NB4 (cell line): ENCODE measurements at places on chromosomes 5 and 9.

DNA sequence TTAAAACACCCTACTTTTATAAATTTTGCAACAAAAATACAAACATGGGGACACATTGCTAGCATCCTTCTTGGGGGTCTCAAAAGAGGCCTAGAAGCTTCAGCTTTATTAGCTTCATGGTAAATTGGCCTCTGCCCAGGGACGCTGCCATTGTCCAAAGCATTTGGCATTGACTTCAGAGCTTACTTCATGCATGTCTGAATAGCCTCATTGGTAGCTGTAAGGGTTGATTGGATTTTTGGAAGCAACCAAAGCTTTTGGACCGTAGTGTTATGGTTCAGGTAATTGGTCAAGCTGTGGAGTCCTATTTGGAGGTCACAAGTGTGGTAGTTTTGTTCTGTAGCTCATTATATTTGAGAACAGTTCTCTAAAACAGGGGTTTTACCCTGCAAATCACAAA lies 411.7 kb upstream of the SLC24A2 start:
- no peak for DNase-seq

GRCh38 chr5:39486790-39487189 lies 62.0 kb upstream of the DAB2 start:
- no peak for DNase-seq

DNA sequence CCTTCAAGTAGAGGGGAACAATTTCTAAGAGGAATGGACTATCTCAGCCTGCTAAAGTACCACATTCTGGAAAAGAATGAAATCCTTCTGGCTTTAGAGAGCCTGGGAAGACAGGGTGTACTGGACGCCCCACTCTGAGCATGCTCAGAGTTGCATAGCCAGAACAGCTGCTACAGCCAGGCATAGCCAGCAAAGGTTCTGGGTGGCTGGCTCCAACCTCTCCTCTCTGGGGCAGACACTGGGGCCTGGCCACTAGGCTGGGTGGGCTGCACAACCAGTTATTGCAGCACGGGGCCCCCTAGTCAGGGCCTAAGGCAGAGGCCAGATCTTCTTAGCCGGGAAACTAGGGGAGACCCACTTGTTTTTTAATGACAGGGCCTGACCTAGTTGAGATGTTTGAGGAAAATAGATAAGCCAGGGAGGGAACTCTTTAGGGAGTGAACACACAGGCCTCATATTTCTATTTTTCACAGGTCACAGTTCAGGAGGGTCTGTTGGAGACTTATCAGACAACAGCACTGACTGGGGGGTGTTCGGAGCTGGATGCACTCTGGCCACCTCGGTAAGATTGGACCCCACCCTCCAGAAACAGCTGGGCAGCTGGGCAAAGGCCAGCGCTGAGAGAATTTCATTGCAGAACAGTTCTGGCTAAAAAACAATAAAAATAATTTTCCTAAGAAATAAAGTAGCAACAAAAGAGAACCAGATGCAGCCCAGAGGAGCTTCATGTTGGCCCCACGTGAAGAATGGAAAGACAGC lies 142.9 kb downstream of the LPAR1 start:
- no peak for DNase-seq

DNA sequence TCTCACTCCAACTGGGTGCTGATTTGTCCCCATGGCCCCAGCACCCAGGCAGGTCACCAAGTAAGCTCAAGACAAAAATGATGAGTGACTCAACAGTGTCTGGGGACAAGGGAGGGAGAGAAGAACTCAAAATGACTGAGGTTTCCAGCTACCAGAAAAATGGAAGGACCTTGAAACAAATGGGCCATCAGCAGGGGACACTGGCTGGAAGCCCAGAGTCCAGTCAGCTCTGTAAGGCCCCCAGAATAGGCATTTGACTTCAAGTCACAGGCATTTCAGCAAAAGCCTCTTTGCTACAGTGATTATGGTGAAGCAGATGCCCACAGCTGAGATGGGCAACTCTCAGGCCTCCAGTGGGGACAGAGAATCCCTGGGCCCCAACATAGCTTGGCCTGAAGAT lies 139.0 kb upstream of the GABRP start:
- no peak for DNase-seq

- DNase-seq, result no peak
Observed at GRCh38 chr9:78239506-78239905, 3.6 kb downstream of the CEP78 start.

DNA sequence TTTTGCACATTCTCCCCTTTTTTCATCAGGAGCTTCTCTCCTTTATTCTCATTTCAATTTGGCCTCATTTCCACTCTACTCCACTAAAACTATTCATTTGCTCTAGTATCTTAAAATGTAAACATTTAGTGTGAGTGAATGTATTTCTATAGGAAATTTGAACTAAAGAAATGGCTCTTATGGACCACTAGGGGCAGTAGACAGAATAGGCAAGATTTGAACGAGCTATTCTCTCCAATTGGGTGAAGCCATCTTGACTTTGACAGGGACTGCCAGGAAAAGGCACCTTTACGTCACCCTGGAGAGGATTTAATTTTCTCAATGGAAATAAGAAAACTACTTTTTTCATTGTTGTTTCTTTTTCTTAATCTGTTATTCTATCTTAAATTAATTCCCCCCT lies 666.3 kb downstream of the DNAH5 start:
- DNase-seq, result peak; percentile 11

- no peak for DNase-seq
Observed at GRCh38 chr5:38099205-38100168, 158.9 kb upstream of the EGFLAM start.

DNA sequence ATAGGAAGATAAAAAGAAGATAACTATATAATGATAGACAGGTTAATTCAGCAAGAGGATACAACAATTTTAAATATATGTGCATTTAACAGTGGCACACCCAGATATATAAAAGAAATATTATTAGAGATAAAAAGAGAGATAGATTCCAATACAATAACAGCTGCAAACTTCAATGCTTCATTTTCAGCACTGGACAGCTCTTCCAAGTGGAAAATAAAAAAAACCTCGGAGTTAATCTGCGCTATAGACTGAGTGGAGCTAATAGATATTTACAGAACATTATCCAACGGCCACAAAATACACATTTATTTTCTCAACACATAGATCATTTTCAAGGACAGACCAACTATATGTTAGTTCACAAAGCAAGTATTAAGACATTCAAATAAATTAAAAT lies 1229.5 kb upstream of the CDH6 start:
- no peak for DNase-seq

- peak; percentile 28 for DNase-seq
Observed at GRCh38 chr5:42858031-42858643, 46.4 kb upstream of the SELENOP start.

DNA sequence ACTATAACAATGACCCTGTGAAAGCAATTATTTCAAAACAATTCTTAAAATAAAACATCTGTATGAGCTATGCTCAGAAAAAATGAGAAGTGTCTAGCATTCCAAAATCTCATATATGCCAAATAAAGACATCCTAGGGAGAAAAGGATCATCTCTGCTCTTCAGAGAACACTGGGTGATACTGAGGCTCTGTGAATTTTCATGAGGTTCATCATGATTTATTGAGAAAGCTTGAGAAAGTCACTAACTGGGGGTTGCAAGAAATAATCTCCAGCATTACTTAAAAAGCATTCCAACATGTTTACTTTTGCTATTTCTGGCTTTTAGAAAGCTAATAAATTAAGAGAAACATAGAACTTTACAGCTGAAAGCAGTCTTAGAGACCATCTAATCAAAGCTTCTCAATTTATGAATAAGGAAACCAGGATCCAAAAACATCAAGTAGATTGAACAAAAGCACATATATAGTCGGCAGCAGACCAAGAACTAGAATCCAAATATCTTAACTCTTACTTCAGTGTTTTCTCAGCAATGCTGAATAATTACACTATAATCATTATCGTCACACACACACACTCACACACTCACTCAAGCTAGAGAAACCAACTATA lies 372.8 kb downstream of the NR2F1-AS1 start:
- DNase-seq, result no peak

DNA sequence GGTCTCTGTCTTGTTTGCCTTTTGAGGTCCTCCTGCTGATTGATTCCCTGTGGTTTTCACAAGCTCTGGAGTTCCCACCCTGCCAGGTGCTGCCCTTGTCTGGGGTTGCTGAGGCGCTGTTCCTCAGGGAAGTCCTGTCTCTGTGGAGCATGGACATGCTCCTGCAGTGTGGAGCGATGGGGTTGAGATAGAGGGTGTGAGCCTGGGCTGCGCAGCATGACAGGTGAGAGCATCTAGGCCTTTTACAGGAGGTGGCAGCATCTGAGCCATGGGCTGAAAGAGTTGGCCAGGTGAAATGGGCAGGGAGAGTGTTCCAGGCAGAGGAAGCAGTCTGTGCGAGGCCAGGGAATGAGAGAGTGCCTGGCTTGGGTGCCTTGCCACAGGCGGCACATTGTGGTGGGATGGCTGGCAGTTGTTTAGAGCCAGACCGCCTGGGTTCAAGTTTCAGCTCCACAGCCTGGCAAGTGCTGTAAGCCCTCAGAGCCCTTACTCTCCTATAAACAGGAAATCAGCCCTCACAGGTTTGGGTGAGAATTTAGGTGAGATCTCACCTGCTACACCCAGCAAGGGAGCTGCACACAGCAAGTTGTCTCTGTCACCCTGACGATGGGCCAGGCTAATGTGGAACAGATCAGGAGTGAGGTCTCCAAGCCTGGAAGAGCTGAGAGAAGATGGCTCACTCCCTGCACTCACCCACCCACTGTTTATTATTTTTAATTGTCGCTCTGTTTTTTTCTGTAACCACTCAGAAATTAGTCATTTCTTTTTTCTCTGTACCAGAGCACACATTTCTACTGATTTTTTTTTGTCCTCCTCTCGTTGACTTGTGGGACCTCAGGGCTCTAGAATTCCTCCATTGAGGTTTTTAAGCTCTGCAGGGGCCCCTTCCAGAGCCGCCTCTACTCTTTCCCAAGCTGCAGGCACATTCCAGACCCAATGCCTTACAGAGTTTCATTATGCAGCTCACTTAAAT lies 19.6 kb downstream of the TCOF1 start:
- no peak for DNase-seq

- DNase-seq, result no peak
Observed at GRCh38 chr5:113017881-113018635, 41.5 kb downstream of the DCP2 start.

DNA sequence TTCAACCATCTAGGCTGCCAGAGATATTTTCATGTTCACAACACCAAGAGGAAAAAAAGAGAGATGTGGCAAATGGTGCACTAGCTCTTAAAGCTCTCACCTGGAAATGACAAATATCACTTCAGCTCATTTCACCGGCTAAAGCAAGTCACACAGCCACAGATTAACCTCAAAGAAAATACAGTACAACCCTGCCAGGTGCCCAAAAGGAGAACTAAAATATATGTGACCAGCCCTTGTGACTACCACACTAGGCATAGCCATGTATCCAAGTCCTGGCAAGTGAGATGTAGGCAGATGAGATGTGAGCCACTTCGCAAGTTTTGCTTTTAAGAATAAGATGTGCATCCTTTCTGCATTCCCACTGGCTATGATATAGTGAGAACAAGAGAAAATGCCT lies 41.4 kb downstream of the AGTPBP1 start:
- no peak for DNase-seq

DNA sequence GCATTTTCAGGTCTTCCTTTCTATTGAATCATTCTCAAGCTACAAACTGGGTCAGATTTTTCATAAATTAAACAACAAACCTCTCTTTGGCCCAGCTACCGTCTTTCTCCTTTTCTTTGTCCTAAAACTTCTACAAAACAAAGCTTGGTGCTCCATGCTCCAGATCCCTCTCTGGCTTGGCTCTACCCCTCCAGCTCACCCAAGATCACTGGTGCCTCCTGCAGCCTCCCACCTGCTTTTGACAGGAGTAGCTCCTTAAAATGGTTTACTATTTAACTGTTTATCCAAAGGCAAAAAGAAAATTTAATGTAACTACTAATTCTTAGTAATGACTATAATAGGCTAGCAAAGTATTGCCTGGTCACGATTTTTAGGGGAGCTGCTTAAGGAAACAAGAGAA lies 10.7 kb upstream of the SERINC5 start:
- DNase-seq, result no peak

DNA sequence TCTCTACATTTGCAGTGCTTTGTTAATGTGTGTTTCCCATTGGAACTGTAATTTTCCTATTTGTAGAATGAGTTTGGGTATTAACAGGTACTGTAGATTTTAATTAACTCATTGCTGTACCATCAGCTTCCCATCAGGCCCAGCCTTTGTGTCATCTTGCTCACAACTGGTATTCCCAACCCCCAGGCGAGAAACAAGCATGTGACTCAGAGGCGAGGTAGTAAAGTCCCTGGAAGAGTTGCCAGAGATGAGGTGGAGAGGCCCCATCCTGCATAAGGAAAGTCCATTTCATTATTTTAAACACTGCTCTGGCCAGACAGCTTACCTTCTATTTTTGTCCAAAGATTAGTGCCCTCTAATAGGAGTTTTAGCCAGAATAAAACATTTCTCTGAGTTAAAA lies 29.9 kb downstream of the ADCY2 start:
- no peak for DNase-seq

GRCh38 chr9:76269789-76270188 lies 124.4 kb downstream of the RFK start:
- DNase-seq, result no peak

DNA sequence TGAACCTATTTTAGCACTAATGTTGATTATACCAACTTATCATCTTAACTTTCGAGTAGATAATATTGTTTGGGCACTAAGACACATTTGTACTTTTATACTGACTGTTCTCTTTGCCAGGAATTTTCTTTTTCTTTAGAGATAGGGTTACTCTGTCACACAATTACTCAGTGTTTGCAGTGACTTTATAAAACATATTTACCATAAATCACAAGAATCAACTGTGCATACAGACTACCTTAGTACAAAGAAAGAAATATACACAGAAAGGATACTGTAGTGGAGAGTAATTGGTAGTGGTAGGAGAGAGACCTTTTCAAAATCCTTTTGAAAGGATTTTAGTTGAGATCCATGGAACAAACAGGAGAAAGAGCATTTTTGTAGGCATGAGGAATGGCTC lies 40.3 kb downstream of the KIAA1958 start:
- no peak for DNase-seq

DNA sequence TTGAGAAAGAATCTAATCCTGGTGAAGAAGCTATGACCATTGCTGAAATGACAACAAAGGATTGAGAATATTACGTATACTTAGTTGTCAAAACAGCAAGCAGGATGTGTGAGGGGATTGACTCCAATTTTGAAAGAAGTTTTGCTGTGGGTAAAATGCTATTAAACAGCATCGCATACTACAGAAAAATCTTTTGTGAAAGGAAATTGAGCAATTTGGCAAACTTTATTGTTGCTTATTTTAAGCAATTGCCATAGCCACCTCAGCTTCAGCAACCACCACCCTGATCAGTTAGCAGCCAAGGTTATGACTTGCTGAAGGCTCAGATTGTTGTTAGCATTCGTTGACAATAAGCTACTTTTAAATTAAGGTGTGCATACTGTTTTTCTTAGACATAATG lies 22.5 kb upstream of the ARL14EPL start:
- no peak for DNase-seq

DNA sequence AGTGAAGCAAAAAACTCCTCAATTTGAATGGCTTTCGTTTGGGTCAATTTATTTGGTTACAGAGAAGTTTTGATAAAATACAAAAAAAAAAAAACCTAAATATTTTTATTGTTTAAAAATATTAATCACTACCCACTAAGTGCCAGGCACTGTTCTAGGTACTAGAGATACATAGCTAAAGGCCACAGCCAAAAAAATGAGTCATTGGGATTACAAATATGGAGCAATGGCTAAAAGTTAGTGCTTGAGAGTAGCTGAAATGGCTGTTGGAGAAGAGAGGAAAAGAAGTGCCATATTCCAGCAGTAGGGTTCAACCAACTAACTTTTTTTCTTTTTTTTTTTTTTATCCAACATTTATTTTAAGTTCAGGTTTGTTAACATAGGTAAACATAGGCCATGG lies 130.1 kb upstream of the PTGER4 start:
- DNase-seq, result no peak
